Renal pelvis (tissue), 12 donors: ENCODE measurements at places on chromosomes 2 and 18. TPM values are rescaled to one million over a fixed set of nuclear protein-coding genes. Genes with fewer than 3 reads are reported as not detected.
A peak's percentile ranks its signal among the peaks of the same experiment; 100 is the strongest.

- no peak for DNase-seq
Measured at GRCh38 chr2:54473851-54474250, 17.7 kb downstream of the SPTBN1 start.

DNA sequence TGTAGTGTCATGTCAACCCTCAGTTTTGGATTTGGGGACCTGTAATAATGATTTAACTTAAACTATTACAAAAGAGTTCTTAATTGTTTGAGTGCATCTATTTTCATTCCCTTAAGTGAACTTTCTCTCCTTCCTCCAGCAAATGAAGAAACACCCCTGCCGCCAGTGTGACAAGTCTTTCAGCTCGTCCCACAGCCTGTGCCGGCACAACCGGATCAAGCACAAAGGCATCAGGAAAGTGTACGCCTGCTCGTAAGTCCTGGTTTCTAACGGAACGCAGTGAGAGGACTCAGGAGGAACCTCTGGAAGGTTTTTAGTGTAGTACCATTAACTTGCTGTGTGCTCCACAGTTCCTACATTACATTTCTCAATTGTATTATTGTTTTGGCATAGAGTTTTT, 114.2 kb downstream of the ZNF532 start:
- DNase-seq = no peak

GRCh38 chr2:108877506-108877905, 90.9 kb downstream of the CCDC138 start:
- no peak for DNase-seq

DNA sequence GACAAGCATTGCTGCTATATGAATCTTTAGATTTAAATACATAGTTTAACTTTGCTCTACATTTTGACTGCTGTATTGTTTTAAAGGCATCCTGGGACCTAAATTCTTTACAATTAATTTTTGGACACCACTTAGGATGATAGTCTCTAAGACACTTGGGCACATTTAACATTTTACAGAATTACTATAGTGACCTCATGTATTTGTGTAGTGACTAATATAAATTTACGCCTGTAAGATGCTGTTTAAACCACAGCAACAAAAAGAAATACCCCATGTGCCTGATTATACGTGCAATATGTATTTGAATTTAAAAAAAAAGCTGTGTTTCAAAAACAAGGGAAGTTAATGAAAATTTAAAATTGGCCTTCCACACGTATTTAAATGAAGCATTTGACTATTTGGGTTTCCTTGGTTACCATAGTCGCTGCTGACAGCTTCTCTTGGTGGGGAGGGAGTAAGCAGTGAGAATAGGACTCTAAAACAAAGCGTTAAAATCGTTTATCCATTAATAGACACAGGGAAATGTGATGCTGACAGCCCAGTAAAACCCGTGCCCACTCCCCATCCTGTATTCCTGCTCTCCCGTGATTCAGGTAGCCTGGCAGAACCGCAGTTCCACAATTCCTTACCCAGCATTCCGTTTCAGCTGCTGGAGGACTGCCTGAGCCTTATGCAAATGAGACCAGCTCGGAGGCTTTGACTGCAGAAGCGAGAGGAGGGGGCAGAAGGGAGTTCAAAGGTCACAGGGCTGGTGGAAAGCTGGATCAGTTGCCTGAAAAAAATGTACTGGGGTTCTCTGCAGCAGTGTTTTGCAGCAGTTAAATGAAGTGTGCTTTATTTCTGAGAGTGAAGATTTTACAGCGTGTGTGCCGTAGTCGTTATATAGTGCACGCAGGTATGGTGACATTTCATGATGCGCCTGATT, 104.3 kb downstream of the CSRNP3 start:
- DNase-seq = peak; percentile 87

DNA sequence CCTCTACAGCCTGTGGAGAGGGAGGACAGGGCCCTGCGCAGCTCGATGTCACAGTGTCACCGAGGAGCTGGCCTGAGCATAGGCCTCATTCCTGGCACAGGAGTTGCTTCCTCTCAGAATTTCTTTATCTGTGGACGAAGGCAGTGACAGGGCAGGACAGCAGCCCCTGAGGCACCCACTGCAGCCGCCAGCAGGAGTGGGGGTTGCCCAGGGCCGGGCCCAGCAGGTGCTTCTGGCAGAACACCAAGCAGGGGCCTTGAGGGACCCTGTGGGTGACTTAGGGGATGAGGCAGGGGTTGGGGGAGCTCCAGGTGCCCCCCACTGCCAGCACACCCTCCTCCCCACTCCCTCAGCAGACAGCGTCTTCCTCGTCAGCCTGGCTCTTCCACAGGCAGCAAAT, 290.0 kb downstream of the PHLPP1 start:
- DNase-seq = no peak

Gene FEZ2
- 70.9 TPM for polyA plus RNA-seq

Gene FBXO36
- polyA plus RNA-seq = 7.8 TPM

DNA sequence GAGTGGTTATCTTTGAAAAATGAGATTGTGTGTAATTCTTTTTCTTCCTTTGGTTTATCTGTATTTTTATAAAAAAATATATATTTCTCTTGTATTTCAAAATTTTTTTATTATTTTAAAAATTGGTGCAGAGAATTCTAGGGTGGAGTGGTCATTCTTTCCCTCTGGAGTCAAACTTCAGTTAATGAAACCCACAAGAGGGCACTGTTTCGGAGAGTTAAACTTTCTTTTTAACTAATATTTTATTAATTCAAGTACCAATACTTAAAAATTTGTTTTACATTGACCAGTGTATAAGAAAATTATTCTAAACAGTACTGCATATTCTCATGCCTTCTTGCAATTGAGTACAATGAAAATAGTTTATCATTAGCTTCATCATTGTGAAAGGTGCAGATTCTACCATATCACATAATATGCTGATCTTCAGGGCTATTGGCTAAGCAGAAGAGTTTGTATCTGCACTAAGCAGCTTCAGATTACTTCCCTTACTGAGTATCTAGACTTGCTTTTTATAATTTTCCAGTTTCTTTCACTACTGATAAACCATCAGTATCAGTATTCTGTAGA, 50.1 kb downstream of the HS1BP3 start:
- no peak for DNase-seq

DNA sequence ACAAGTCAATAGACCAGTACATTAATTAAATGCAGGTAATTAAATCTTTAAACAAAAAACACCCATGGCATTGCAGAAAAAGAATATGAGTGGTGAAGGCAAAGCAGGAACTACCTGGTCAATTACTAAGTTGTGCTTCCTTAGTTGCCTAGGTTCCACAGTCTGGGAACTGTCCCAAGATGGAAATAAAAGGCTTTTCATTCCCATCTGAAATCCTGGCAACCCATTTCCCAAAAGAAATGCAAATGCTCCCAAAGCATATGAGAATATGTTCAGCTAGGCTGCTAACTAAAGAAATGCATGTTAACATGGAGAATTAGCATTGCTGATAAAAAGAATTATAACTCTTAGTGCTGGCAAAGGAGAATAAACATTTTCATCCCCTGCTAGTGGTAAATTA, 177.8 kb downstream of the TMEM163 start:
- no peak for DNase-seq

GRCh38 chr2:136236019-136236418, 118.1 kb upstream of the CXCR4 start:
- DNase-seq = no peak

GRCh38 chr2:239343946-239344856, 56.6 kb downstream of the HDAC4 start:
- DNase-seq = no peak

Gene RFTN2
- polyA plus RNA-seq = 14.5 TPM

- no peak for DNase-seq
Measured at GRCh38 chr2:127188797-127189196, 31.3 kb downstream of the CYP27C1 start.

Gene C1GALT1C1L
- 3.7 TPM for polyA plus RNA-seq

Gene AMER3
- not detected for polyA plus RNA-seq

Gene FAM161A
- polyA plus RNA-seq = 30.4 TPM

Gene CCL20
- polyA plus RNA-seq = 0.60 TPM

DNA sequence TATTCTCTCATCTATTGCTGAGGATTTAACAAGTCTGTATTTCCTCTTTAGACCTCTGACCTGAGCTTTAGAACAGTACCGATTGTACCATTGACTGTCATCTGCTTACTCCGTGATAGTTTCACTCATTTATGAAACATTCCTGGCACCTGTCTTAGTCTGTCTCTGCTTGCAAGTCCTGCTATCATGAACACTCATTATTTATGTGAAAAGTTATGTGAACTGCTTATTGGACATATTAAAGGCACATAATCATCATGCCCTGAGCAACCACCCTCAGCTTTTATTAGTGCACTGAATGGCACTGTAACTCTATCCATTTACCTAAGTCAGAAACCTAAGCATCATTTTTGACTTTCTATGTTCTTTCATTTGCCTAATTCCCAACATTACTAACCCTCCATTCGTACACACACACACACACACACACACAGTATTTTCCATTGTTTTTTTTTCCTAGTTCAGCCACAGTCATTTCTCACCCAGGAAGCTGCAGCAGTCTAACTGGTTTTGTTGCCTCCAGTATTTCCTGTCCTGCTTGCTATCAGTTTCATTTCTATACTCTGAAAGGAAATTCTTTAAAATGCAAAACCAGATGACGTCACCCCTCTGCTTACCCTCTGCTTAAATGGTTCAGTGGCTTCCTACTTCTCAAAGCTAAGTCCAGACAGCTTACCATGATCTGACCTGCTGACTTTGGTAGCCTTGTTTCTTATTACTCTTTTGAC, 146.1 kb downstream of the HAUS1 start:
- DNase-seq = peak; percentile 72

DNA sequence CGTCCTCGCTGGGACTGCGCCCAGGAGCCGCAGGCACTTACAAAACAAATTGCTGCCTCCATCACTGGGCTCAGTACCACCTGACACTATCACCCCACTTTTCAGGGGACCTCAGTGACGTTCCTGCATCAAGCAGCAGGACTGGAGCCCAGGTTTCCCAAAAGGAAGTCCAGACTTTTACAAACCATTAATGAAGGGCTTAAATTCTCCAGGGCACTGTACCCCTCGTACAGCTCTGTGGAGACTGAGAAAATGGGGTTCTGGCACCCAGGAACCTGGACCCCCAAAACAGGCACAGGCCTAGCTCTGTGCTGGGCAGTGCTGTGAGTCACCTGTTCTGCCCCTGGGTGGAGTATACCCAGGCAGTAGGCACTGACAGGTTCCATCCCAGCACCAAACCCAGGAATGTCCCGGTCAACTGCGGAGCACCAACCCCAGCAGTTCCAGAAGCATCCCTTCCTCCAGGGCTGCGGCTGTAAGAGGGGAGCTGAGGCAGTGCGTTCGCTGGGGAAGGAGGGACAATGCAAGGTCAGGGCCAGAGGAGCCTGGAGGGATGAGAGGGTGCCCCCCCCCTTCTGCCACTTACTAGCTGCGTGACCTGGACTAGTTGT, 24.6 kb upstream of the NOTO start:
- no peak for DNase-seq

DNA sequence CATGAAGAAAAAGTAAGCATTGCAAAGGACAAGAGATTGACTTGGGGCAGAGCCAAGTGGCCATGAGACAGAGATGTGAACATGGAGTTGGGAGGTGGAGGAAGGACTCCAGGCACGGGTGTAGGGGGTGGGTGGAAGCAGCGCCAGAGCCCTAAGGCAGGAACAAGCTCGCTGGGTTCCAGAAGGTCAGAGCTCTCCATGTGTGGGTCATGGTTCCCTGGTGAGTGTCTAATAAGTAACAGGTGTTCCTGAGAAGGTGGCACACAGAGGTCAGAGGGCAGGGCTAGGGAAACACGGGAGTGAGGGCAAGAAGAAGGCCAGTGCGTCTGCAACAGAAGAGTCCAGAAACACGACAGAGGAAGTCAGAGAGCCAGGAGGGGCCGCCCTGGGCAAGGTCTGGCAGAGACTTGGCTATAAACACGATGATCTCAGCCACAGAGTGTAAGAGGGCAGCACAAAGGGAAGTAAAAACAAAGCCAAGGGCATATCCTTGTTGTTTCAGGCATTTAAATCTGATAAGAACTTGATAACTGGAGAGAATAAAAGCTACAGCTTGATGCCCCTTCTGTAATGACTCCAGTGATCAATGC, 260.8 kb downstream of the TGIF1 start:
- DNase-seq = no peak

Gene AP1S3
- 11.1 TPM for polyA plus RNA-seq

DNA sequence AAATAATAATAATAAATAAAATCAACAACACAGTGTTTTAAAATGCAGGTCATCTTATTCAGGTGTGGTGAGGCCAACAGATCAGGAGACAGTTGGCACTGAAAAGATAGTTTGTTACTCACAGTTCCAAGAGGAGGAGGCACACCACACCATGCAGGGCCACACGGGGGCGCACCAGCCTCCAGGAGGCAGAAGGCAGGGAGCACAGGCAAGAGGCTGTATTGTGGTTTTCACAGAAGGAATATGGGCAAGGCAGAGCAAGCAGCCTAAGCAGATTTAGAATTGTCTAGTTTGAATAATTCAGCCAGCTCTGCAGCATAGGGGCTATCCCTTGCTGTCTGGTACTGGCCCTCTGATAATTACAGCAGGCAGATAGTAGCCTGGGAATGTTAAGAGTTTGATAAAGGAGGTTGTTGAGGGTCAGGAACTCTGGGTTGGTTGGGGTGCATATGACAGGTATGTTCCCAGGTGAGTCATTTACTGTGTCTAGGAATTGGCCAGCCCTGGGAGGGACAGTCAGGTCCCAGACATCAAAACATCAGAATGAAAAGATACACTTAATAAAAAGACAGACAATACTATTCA, 31.3 kb downstream of the KIAA2012 start:
- no peak for DNase-seq

DNA sequence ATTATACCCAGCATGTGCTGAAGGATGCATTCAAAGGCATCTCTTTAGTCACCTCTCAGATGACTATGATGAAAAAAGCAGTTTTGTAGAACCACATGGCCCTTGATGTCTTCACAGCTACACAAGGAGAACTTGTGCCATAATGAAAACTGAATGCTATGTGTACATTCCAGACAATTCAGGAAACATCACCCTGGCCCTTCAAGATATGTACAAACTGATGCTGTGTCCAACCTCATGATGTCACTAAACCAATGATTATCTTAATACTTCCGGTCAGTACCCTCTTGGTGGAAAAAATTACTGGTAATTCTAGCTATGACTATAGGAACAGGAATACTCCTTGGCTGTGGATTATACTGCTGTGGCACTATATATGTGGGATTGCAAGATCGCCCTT, 20.0 kb downstream of the DUSP11 start:
- DNase-seq = no peak

Gene CYTIP
- polyA plus RNA-seq = 1.7 TPM

DNA sequence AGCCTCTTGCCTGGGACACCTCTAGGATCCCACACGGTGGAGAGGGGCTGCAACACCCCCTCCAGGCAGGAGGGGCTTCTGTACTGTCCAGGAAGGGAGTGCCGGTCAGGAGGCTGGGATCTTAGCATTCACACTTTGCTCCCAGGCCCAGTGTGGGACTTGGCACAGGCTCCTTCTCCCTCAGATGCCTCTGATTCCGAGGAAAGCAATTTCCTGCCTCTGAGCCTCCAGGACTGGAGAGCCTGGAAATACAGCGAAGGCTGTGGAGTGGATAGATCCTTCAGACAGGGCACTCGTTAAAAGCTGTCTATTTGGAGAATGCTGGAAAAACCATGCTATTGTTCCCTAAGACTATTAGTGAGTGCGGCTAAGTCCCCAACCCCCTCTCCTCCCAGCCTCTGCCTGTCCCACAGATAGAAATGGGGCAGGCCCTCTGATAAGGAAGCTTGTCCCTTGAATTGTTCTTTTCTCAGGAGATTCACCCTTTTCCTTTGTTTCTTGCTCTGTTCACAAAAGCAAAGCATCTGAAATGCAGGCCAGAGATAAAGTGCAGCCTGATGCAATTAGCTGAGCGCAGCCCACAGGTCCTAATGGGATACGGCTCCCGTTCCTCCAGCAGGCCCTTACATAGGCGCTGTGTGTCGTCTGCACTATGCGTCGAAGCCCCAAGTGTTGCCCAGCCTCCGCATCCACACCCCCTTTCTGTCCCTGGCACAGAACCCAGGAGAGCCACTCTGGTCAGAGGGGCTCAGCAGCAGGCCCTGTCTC, 252.2 kb downstream of the KLHL29 start:
- no peak for DNase-seq

Gene NEURL3
- polyA plus RNA-seq = 6.1 TPM
